HFFc6 (cell line): ENCODE measurements at places on chromosomes 6 and 20.

DNA sequence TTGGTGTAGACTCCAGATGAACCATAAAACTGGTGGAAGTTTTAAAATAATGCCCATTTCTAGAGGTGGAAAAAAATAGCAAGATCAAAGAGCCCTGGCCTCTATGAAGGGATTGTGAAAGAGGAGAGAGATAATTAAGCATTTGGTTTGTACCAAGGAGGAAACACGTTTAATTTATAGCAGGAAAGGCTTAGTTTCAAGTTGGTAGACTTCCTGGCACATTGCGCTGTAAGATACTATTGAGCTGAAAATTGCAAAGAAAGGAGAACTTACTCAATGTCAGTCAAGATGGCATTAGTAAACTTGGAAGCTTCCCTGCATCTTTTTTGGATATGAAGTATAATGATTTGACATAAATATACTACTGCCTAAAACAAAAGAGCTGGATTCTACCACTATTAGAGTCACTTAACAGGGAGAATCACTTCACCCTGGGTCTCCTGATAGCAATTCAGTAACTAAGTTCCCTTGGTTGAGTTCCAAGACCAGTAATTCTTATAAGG is 24.4 kb downstream of the MARCKS start:
- H3K4me3 ChIP-seq = no peak overlapping the region
- H3K4me1 ChIP-seq = peaks cover 21% of the 10 kb centered on the region
- DNase-seq = no peak
- H3K36me3 ChIP-seq = no peaks in the 10 kb centered on the region

GRCh38 chr6:149181304-149181703 is 136.2 kb upstream of the TAB2 start:
- H3K27ac ChIP-seq = no peak overlapping the region
- H3K27me3 ChIP-seq = peaks cover 40% of the 10 kb centered on the region
- no peak for DNase-seq
- H3K36me3 ChIP-seq = peaks cover 5% of the 10 kb centered on the region; the same call in 1 of the 2 replicates
- H3K4me1 ChIP-seq = no peaks in the 10 kb centered on the region

DNA sequence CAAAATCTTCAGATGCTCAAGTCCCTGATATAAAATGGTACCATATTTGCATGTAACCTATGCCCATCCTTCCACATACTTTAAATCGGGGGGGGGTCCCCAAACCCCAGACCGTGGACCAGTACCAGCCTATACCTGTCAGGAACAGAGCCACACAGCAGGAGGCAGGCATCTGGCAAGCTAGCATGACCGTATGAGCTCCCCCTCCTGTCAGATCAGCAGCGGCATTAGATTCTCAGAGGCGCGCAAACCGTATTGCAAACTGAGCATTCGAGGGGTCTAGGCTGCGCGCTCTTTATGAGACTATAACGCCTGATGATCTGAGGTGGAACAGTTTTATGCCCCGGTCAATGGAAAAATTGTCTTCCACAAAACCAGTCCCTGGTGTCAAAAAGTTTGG is 30.7 kb downstream of the FGD2 start:
- no peak overlapping the region for H3K27ac ChIP-seq
- H3K36me3 ChIP-seq = no peaks in the 10 kb centered on the region
- H3K4me1 ChIP-seq = peaks cover 7% of the 10 kb centered on the region

- H3K27ac ChIP-seq = no peak overlapping the region
- peaks cover 3% of the 10 kb centered on the region; the same call in 1 of the 2 replicates for H3K4me1 ChIP-seq
- H3K27me3 ChIP-seq = no peaks in the 10 kb centered on the region; the same call in 1 of the 2 replicates
- H3K4me3 ChIP-seq = no peak overlapping the region
- H3K36me3 ChIP-seq = peaks cover 4% of the 10 kb centered on the region; the same call in 1 of the 2 replicates
These were observed 158.6 kb downstream of the RNF144B start for GRCh38 chr6:18545726-18546125.

DNA sequence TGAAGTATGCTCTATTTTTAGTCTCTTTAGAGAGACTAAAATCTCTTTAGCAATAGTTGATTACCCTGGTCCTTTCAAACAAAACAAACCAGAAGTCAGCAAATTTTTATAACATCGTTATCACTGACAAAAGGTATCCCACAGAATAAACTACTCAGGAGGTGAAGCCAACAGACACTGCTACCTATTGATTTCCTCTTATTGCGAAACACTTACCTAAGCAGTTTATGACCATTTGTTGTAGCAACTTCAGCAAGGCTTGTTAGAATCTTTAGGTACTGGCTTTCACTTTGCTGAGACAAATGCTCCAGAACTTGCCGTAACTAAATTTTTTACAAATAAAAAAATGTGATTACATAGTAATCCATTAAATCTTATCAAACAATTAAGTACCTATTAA is 64.4 kb downstream of the HACE1 start:
- no peaks in the 10 kb centered on the region for H3K36me3 ChIP-seq
- no peak for DNase-seq
- H3K4me1 ChIP-seq = peaks cover under 1% of the 10 kb centered on the region; the same call in 1 of the 2 replicates
- no peaks in the 10 kb centered on the region for H3K27me3 ChIP-seq

- peaks cover 78% of the 10 kb centered on the region for H3K4me1 ChIP-seq
- H3K4me3 ChIP-seq = peak overlapping the region; percentile 7
- no peaks in the 10 kb centered on the region; the same call in 1 of the 2 replicates for H3K27me3 ChIP-seq
These were observed 47.8 kb upstream of the NT5E start for GRCh38 chr6:85402071-85402470.

DNA sequence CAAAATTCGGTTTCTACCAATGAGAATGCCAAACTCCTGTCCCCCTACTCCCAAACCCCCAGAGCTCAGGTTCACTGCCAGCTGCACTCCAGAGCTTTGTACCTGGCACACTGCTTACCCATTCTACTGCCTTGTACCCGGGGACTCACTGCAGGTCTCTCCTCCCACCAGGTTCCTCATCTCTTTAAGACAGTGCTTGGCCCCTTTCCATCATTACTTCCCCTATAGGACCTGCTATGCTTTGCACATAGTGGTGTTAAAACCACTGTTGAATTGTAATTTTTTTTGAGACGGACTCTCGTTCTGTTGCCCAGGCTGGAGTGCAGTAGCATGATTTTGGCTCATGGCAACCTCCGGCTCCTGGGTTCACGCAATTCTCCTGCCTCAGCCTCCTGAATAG is 25.9 kb downstream of the LYRM4 start:
- peaks cover 13% of the 10 kb centered on the region; the same call in 1 of the 2 replicates for H3K4me1 ChIP-seq
- no peaks in the 10 kb centered on the region for H3K36me3 ChIP-seq
- DNase-seq = no peak
- H3K4me3 ChIP-seq = no peak overlapping the region
- no peaks in the 10 kb centered on the region for H3K27me3 ChIP-seq

GRCh38 chr6:24480705-24481104 is 8.7 kb downstream of the GPLD1 start:
- H3K4me1 ChIP-seq = peaks cover 16% of the 10 kb centered on the region
- peak overlapping the region; percentile 39; the same call in 1 of the 2 replicates for H3K4me3 ChIP-seq
- H3K36me3 ChIP-seq = no peaks in the 10 kb centered on the region
- H3K27ac ChIP-seq = no peak overlapping the region
- H3K27me3 ChIP-seq = peaks cover 5% of the 10 kb centered on the region
